A549 treated with CORT108297 at 1 μM for 4 hours (cell line): ENCODE measurements at places on chromosomes 4 and X. TPM values are rescaled to one million over a fixed set of nuclear protein-coding genes. Genes with fewer than 3 reads are reported as not detected.

TBC1D8B gene
- 1.2 to 1.6 TPM (median 1.3 TPM) in 5 replicates for total RNA-seq

FREM3 gene
- not detected in 5 replicates for total RNA-seq

KIT gene
- not detected in 5 replicates for total RNA-seq

NUP54 gene
- total RNA-seq: 25.0 to 45.5 TPM (median 26.7 TPM) in 5 replicates

CT45A10 gene
- 0.13 to 0.38 TPM (median 0.32 TPM) in 4 of 5 replicates, not detected in the other for total RNA-seq

SH2D1A gene
- total RNA-seq: not detected in 5 replicates

TCEAL6 gene
- not detected in 5 replicates for total RNA-seq

HPGDS gene
- total RNA-seq: not detected in 5 replicates

MAGEB1 gene
- not detected in 5 replicates for total RNA-seq

PCSK1N gene
- 17.4 to 54.0 TPM (median 47.3 TPM) in 5 replicates for total RNA-seq

MAGEA2B gene
- total RNA-seq: not detected in 5 replicates

SFRP2 gene
- total RNA-seq: not detected in 5 replicates

FGF13 gene
- 0.05 to 0.10 TPM in 2 of 5 replicates, not detected in the others for total RNA-seq
